ENCODE measurements at places on chromosomes 6 and 20.

- no peak for DNase-seq
Observed at GRCh38 chr6:89503641-89504040, 70.7 kb downstream of the ANKRD6 start.

DNA sequence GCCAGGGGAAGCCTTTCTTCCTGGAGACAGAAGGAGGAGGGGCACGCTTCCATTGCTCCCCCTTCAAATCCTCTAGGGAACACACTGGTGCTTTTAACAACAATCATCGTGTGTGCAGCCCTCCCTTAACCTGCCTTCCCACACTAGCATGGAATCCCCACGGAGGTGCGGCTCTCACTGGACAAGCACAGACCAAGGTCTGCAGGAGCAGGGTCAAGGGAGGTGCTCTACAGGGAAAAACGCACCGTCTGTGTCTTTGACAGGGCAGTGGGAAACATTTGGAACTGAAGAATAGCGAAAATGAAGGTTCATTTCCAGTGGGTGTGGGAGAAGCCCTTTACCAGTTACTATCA, 527.1 kb downstream of the QKI start:
- no peak for DNase-seq

DNA sequence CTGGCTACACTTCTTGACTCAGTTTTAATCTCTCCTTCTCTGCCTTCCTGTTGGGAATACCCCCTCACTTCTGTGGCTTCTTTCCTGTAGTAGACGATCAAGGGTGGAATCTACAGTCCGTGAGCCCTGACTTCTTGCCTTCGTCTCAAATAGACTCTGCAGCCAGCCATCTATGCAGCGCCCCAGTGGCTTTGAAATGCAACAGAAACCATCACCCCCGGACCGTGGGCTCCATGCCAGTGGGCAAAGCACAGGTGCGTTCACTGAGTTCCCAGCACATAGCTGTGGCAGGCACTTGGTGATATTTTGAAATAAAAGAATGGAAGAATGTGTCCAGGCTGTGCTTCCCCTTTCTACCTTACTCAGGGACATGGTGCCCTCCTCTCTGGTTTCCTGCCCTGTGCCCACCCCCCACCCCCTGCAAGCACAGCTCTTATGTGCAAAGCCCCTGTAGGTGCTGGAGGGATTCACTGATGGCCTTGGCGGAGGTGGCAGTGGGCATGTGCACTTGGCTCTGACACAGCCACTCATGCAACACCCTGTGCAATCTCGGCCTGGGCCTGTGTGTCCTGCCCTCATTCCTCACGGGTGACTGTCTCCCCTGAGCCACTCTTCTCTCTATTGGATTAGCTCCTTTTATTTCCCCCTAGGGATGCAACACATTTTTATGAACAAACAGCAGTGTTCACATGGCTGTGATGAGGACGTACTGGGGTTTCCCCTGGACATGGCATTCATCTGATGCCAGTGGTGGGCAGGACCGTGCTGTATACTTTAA, 5.5 kb upstream of the CDSN start:
- no peak for DNase-seq

GRCh38 chr6:16854986-16855385, 93.7 kb upstream of the ATXN1 start:
- DNase-seq, result no peak

- no peak for DNase-seq
Observed at GRCh38 chr20:4813076-4813862, 91.6 kb downstream of the PRND start.

DNA sequence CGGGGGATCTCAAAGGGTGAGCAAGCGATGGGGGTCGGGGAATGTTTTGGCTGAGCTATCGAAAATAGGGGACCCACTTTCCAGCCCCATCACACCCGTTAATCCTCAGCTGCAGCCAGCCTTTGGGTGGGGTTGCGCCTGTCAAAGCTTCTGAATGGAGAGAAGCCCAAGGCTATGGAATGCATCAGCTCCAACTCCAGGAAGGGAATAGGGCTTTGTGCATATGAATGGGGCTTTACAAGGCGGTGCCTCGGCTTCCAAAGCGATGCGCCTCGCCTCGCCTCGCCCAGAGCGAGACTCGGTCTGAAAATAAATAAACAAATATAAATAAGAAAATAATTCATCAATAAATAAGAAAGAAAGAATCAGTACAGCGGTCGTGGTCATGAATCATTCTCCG, 751.4 kb upstream of the DEFB115 start:
- DNase-seq, result no peak

- DNase-seq, result no peak
Observed at GRCh38 chr20:51529081-51529681, 13.3 kb downstream of the NFATC2 start.

GRCh38 chr6:18400831-18401446, 13.8 kb downstream of the RNF144B start:
- no peak for DNase-seq

- no peak for DNase-seq
Observed at GRCh38 chr6:98574984-98575383, 259.4 kb upstream of the POU3F2 start.

DNA sequence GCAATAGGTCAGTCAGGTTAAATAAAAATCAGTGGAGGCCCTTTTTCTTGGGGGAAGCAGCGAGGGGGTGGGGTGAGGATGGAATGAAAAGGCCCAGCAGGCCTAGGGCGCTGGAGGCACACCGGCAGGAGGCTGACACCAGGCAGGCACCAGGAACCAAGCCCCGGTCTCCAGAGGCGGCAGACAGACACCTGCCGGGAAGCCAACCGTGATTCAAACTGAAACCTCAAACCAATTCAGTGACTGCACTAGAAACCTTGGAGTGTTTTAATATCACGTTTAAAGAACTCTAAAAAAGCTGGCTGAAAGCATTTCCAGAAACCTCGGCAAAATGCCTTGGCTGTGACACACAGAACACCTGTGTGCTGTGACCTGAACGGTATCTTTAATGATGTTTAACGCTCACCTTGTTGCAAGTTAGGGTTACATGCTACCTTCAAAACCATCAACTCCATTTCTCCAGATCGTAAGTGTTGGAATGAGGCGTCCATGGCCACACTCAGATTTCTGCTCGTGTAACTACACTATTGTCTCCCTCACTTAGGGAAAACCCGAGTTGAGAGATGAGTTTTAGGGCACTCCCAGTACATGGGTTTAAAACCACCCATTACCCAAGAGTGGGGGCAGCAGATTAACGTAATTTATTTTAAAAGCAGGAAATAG, 27.2 kb downstream of the DIDO1 start:
- DNase-seq, result no peak

DNA sequence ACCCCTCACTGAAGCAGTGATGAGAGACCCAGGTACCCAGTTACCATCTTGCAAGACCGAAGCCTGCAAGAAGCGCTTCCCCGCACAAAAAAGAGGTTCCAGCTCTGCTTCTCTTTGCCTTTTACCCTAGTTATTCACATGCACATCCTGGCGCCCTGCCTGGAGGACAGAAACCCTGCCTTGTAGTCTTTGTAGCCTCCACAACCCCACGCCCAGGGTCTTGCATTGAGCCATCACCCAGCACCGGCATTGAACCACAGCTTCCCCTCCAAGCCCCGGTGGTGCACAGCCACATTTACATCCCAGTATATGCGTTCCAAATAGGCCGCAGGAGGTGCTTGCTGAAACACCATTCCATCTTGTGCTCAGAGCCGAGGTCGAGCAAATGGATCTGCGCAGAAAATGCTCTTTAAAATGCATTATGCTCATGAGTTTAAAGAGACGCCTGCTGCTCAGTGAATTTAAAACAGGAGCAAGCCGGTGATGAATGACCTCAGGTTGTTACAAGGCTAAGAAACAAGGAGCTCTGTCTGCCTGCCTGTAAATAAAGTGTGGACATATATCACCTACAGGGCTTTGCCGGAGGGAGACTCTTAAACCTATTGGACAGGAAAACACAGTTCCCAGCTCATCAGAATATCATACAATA, 61.7 kb downstream of the GNAS-AS1 start:
- DNase-seq, result no peak

- no peak for DNase-seq
Observed at GRCh38 chr6:93391965-93392364, 27.4 kb downstream of the EPHA7 start.

GRCh38 chr6:14274546-14275492, 157.2 kb downstream of the CD83 start:
- no peak for DNase-seq

GRCh38 chr6:101226677-101227135, 166.8 kb upstream of the GRIK2 start:
- DNase-seq, result no peak

- DNase-seq, result no peak
Observed at GRCh38 chr6:16402581-16402900, 164.2 kb downstream of the GMPR start.

DNA sequence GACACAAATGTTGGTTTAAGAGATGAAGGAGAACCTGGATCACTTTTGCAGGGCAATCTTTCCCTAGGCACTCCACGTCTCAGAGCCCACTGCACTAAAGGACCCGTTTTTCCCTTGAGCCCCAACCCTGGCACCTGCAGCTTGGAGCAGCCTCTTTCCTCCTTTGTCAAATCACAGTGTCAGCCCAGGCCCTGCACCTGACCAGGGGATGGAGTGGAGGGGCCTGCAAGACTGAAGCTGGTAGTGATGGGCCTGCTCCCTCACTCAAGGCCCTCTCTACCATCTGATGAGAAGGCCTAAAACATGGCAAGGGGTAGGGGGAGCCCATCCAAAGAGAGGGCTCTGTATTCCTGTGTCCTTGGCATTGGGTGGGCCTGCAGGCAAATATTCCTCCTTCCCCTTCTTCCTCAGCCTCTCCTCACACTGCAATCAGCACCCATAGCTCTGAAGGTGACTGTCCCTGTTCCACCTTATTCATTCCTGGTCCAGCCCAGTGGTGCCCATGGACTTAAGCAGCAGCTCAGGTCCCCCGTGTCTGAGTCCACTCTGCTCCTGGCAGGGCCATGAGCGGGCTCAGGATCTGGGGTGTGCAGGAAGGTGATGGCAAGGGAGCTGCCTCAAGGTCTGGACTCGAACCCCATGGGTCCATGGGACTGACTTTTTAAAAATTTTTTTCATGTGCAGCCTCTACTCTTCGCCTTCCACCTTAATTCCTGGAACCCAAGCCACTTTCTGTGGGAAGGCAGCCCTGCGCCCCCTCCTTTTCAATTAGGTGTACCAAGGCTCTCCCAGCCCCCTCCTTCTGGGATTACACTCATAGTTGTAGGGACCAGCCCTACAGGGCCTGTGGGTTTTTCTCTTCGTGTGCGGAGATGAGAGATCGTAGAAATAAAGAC, 6.7 kb downstream of the RAET1G start:
- DNase-seq, result no peak

DNA sequence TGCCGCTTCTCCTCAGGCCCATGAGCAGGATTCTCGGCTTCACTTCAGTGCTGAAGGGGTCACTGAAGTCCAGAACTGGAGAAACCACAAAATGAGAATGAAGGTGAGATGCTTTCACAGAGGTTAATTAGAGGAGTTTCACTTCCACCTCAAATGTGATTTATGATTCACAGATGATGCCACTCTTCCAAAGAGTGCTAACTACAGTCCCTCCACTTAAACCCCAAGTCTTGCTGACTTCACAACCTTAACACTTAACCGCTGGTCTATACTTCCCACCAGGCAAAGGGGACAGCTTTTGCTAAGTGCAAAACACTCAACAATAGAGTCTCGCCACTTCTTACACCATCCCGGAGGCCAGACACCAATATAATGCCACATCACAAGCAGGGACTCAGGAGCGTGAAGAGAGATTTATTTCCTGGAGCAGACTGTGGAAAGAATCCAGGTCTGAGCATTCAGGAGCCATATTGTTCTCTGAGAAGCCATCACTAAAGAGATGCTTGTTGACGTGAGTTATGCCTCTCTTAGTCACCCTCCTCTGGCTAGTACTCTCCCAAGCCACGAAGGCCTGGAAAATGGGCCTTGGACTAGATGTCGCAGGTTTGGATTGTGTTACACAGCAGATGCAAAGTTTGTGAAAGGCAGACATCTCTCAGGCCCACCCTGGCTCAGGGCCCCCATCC, 24.4 kb downstream of the RRAGD start:
- DNase-seq, result no peak

DNA sequence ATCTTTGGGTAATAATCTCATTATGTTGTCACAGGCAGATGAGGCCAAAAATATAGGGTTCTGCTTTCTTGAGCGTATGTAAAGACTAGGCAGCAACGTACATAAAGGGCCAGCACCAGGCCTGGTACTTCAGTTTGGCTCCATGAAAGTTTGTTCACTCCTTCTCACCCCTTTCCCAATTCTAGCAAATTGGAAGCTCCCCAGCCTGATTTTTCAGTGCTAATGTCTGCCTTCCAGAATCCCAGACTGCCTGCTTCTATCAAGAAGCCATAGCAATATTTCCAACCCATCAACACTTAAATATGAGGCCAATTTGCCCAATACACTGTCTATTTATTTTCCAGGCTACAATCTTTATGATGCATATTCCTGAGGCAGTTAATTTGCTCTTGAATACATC, 93.4 kb upstream of the PTPRT start:
- no peak for DNase-seq

- DNase-seq, result no peak
Observed at GRCh38 chr6:152148412-152148811, 340.9 kb downstream of the ESR1 start.

DNA sequence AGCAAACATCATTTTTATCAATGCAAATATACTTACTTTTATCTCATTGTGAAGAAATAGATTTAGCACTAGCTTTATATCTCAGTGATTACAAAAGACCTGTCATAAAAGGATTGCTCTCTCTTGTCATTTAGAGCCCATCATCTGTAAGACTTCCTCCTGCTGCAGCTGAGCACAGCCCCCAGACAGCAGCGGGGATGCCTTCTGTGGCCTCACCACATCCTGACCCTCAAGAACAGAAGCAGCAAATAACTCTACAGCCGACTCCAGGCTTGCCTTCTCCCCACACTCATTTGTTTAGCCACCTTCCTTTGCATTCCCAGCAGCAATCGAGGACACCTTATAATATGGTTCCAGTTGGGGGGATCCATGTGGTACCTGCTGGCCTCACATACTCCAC, 127.0 kb upstream of the EDN1 start:
- DNase-seq, result no peak

GRCh38 chr20:59207742-59208357, 44.2 kb downstream of the ZNF831 start:
- peak; percentile 78 for DNase-seq

DNA sequence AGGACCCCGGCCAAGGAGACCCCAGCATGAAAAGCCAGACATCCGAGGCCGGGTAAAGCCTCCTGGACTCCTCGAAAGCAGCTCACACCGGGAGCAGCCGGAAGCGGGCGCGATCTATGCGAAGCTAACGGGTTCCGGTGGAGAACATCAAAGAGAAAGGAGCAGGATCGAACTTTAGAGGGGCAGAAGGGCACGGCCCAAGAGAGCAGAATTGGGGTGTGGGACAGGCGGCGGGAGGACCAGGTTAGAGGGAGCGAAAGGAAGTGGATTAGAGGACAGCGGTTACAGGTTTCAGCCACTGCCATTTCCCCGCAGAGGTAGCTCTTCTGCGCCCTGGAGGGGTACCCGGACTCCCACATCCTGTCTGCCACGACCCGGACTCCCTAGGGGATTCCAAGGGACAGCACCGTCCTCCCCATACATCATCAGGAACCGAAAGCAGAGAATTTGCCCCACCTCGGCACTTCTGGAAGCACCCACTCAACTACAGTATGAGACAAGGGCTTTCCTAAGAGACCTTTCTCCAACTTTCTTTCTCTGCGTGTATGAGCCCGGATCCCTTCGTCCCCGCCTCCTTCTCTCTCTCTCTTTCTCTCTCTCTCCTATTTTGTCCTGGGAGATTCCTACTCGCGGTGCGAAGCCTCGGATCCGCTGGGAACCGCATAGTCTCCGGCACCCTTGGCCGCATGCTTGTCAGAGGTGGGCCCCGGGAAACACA, 507 bp upstream of the VGLL2 start:
- DNase-seq, result no peak

Measured in activated T-cell treated with anti-CD3 and anti-CD28 coated beads for 4 hours (primary cell).